Karpas-422 (cell line): ENCODE measurements at places on chromosomes 1 and 21. TPM values are rescaled to one million over a fixed set of nuclear protein-coding genes. Genes with fewer than 3 reads are reported as not detected.

Gene TACSTD2
- not detected in 2 replicates for total RNA-seq

Gene SLC22A15
- total RNA-seq, result not detected in 2 replicates

Gene ATP1A4
- not detected in 2 replicates for total RNA-seq

Gene MATN1
- 0.19 and 1.2 TPM in 2 replicates for total RNA-seq

Gene MAP1LC3C
- 0.67 and 2.2 TPM in 2 replicates for total RNA-seq

Gene ADAMTS4
- total RNA-seq, result 0.15 TPM in 1 of 2 replicates, not detected in the other

Gene LIN28A
- 0.04 TPM in 1 of 2 replicates, not detected in the other for total RNA-seq

- no peak for DNase-seq
Measured at GRCh38 chr1:115313182-115313581, 24.9 kb downstream of the NGF start.

DNA sequence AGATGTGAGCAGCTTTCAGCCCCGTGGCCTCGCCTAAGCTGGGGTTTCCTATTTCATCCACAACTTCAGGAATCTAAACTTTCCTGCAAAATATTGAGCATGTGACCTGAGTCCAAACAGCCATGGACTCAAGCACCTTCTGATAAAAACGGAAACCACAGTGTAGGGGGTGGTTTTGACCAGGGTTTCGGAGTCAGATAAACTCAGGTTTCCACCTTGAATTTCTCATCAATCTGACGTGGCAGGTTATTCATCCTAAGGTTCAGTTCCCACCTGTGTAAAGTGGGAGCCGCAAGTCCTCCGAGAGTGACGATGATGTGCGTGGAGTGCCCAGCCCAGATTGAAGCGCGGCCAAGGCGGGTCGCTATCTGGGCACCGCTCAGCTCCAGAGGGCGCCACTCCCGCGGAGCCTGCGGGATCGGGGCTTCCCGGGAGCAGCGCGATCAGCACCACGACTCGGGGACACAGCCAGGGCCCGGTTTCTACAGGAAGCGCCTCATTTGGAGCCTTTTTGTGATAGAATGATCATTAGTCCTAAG is 871 bp upstream of the ETS2 start:
- DNase-seq, result peak; percentile 47

DNA sequence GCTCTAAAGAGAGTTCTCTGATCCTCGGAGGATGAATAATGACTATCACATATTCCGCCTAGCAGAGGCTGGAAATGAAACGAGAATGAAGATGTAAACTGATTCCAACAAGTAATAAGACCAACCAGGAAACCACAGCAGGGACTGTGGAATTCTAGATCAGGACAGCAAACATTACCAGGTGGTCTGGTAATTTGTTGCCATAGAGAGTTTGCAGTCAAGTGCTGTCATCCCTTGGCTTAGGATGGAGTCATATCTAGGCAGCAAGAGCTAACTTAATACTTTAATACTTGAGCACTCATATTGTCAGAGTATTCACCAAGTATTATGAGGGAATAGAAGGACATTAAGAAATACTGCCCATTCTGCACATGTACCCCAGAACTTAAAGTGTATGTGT is 45.1 kb upstream of the MUTYH start:
- no peak for DNase-seq

- DNase-seq, result no peak
Measured at GRCh38 chr1:227357927-227358302, 39.6 kb upstream of the CDC42BPA start.

DNA sequence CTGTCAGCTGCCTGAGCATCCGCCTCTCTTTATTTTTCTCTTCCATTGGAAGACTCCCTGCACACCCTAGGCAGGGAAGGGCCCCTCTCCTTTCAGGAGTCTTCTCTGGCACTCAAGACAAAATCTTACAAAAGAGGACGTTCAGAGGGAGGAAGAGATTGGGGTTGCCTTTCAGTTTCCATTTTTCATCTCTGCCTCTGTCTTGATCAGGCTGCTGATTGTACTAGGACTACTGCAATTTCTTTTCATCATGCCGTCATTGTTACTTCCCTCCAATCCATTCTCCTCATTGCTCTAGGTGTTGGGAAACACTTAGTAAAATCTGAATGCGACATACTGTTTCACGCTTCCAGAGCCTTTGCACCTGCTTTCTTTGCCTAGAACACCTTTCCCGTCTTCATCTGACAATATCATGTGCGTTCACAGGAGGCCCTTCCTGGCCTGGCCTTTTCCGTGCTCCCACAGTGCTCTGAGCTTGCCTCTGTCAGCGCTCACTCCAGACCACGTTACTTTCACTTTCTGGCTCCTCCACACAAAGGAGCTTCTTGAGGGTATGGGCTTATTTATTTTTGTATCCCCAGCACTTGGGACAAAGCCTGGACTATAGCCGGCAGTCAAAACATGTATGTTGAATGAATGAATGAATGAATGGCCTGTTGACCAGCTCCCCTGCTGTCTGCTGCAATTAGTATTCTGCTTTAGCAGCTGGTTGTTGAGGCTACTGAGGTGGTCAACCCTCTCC is 10.9 kb downstream of the LRRC71 start:
- no peak for DNase-seq

DNA sequence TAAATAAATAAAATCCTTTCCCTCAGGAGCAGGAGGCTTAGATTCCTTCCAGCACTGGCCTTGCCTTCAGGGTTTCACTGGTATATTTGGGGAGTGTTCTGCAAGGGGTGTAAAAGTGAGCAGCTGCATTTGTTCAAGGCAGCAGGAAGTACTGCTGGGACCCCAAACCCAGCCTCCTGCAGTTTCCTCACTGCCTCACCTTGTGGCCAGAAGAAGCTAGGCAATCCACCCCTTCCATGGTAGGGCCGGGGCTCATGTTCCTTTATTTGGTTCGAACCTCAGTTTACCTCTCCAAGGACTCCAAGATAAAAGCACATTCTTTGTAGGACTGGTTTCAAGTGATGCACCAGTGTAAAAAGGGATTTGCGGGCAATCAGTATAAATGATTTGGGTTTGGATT is 21.0 kb upstream of the CFAP126 start:
- no peak for DNase-seq

GRCh38 chr1:200969726-200970561 is 53.6 kb downstream of the KIF21B start:
- DNase-seq, result no peak

DNA sequence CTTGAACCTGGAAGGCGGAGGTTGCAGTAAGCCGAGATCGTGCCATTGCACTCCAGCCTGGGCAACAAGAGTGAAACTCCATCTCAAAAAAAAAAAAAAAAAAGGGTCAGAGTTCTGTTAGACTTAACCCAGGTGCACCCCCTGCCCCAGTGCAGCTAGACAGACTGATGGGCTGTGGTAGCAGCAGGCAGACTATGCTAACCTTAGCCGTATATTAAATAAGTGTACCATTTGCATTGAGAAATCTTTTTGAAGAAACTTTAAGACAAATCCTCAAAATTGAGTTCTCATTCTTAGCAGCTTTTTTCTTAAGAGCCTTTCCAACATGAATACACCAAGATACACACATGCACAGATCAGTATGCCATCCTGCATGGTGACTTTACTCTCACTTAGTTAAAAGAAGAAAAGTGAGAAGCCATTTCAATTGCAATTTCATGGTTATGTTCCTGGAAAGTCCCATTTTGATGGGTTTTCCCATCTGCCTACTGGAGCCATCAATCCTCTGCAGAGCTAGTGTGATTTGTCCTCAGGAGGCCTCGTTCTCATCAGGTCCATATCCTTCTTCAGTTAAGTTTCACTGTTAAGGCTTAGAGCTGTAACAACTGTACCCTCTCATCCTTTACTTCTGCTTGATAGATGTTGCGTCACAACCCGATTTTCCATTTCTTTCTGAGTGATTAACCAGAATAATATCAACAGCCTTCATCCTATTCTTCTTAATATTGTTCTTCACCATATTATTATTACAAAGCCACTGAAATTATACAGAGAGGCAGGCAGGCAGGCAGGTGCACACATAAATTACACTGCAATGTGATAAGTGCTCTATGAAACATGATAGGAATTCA is 7.3 kb downstream of the FCRLB start:
- DNase-seq, result peak; percentile 77

- DNase-seq, result no peak
Measured at GRCh38 chr1:204442376-204443259, 31.0 kb upstream of the PPP1R15B start.

- DNase-seq, result no peak
Measured at GRCh38 chr1:207875532-207875931, 35.4 kb downstream of the CD34 start.

GRCh38 chr1:101526813-101527212 is 290.0 kb downstream of the S1PR1 start:
- no peak for DNase-seq

DNA sequence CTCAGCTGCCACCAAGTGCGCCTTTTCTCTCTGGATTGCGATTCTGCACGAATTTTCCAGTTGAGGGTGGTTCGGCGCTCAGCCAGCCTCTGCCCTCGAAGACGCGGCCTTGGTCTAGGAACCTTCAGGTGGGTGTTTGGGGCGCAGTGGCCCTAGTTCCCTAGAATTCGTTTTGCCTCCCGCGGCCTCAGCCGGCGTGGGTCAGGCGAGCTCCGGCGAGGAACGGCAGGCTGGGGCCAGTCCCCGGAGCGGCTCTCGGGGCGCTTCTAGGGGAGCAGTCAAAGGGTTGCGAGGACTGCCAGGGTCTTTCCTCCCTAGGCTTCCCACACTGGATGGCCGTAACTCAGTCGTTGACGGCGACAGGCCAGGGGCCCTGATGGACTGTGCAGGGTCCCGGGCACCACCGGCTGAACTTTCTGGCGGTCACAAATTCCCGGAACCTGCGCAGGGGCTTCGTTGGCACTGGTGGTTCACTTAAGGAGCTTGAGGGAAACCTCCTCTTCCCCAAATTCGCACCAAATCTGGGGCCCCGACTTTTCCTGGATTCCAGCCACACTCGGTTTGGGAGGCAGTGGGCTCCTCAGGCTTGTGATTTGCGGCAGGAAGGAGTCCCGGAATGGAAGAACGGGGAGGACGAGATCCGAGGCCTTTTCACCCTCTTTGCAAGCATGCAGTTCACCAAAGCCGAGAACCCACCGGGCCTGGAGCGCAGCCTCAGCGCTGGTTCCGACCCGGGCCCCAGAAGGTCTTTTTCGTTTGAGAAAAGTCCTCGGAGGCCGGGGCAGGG is 1.2 kb downstream of the DMBX1 start:
- no peak for DNase-seq

GRCh38 chr1:188763541-188763940 is 1714.1 kb downstream of the BRINP3 start:
- no peak for DNase-seq

DNA sequence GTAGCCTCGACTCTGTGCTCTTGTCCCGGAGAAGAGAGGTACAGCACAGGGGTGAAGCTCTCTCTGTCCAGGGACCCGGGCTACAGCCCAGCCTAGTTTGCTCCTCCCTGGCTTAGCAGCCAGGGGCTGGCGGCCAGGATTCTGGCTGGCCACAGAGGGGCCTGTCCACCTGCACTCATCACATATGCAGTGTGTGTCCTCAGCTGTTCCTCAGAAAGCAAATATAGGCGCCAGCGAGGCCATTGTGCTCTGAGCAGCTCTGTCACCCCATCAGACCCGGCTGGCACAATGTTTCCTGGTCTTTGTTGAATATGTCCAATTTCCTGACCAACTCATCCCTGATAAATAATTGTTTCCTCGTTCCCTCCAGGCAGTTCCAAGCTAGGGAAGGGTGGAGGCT is 28.5 kb downstream of the KCND3 start:
- DNase-seq, result no peak

GRCh38 chr1:27581823-27582243 is 22.1 kb downstream of the AHDC1 start:
- DNase-seq, result no peak

DNA sequence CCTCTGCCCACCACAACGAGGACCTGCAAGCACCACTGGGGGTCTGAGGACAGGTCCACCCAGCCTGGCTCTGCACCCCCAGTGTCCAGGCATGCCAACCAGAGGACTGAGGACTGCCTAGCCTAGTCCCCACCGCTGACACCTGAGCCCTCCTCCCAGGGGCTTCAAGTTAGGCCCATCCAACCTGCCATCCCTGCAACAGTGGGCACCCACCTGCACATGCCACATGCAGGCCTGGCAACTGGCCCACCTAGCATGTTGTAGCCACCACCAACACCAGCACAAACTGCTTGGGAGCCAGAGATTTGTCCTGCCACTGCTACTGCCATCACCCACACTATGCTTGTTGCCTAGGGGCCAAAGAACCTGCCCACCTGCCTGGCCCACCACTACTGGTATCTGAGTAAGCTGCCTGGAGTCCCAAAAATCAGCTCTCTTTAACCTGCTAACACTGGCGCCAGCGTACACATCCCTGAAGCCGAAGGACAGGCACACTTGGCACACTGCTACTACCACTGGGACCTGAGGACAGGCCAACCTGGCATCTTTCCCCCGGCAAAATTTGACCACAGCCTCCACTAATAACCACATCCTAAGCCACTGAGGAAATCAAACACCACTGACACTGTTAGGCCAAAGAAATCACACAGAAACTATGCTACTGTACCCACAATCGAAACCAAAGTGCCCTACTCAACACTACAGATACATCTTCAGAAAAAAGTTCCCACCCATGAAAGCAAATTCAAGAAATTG is 61.5 kb downstream of the PSMG1 start:
- DNase-seq, result no peak

- no peak for DNase-seq
Measured at GRCh38 chr21:35491114-35491513, 442.0 kb upstream of the RUNX1 start.

DNA sequence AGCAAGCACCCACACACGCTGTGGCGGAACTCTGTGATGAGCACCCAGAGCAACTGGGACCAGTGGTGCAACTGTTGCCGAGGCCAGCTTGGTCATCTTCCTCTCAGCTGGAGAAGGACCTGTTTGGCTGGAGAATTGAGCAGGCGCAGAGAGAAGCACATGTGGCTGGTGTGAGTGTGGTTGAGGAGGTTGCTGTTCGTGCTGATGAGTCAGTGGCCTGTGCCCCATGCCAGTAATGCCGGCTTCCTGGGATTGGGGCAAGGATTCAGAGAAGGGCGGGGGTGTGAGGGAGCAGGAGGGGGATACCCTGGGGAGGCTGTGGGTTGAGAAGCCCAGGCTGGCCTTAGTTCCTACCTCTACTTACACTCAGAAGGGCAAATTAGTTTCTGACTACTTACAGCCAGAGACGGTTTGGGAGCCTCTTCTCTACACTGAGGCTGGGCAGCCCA is 57.5 kb upstream of the EPS8L3 start:
- no peak for DNase-seq

GRCh38 chr21:41397471-41397891 is 28.6 kb upstream of the MX1 start:
- no peak for DNase-seq
